Activated CD4-positive, CD25-positive, alpha-beta regulatory T cell treated with anti-CD3 and anti-CD28 coated beads, Interleukin-2, amount 50 U/mL, for 72 hours (primary cell): ENCODE measurements at places on chromosomes 7 and 10.

DNA sequence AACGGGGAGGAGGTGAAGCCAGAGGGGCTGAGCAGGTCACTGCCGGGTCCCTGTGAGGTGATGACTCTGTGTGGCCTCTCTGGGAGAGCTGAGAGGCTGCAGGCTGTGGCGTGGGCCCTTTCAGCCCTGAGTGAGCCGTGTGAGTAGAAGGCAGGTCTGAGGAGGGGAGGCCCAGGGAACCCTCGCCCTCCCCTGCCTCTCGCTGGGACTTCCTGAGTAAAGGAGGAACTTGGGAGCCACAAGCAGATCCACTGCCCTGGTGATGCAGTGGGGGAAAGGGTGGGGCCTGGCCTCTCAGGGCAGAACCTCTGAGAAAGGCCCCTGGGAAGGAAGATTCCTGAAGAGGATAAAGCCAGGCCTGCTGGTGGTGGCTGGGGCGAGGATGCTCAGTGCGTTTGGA is 22.8 kb downstream of the EEPD1 start:
- no peak for DNase-seq

- DNase-seq, result no peak
Measured at GRCh38 chr7:22480523-22481075, 19.4 kb downstream of the STEAP1B start.

- DNase-seq, result no peak
Measured at GRCh38 chr7:123367031-123367430, 167.3 kb upstream of the SLC13A1 start.

DNA sequence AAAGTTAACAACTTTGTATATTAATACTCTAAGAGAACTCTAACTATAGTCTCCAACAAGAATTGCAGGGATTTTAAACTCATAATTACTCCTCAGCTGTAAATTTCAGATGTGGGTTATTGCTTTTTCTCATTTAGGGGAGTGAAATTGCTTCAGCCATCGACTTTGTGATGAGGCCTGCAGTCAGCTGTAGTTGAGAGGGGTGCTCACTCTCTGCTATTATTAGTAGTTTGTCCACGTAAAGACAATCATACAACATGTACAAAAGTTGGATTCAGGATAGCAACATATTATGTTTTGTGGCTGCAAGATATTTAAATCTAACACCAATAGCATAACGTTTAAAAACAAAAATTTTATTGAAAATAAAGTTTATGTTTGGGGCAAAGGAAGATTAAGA is 28.7 kb downstream of the HDAC9 start:
- DNase-seq, result no peak

DNA sequence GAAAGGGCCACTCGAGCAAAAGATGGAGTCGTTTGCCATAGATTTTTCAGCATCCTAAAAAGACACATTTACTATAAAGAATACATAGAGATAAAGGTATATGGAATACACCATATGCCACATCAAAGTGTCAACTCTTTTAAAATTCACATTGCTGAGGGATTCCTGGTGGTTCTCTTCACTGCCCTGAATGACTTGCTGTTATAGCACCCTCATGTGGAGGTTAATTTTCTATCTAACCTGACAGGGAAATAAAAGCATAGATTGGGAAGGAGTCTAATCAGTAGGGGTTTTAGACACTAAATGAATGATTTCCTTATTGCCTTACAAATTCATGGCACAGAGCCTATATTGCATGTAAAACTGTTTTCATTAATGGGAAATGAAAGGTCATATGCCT is 25.9 kb downstream of the DNAH11 start:
- DNase-seq, result no peak

DNA sequence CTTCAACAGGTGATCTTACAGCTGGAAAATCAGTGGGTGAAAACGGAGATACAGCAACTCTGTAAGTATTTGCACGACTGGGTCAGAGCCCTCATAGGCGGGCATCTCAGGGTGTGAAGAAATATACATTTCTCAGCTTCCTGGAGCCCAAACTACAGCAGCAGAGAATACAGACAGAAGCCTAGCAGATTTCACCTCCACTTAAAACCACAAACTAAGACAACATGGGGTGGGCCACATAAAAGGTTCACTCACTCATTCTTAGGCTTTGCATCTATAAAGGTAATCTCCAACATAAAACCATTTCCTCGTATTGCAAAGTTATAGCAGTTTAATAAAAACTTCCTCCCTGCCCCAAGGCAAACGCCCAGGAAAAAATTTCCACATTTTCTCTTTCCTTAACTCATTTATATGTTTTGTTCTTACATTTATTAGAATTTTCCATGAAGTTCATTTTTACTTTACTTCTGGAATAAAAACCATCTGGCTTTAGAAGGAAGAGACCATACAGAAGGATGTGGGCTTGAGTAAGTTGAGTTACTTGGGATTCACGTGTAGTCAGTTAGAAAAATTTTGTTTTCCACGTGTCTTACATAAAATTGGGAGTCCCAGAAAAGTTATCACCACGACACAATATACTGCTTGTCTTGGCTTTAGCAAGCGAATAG is 327.1 kb downstream of the FRMD4A start:
- no peak for DNase-seq

GRCh38 chr10:78659598-78659967 is 409.2 kb upstream of the ZMIZ1 start:
- DNase-seq, result no peak

DNA sequence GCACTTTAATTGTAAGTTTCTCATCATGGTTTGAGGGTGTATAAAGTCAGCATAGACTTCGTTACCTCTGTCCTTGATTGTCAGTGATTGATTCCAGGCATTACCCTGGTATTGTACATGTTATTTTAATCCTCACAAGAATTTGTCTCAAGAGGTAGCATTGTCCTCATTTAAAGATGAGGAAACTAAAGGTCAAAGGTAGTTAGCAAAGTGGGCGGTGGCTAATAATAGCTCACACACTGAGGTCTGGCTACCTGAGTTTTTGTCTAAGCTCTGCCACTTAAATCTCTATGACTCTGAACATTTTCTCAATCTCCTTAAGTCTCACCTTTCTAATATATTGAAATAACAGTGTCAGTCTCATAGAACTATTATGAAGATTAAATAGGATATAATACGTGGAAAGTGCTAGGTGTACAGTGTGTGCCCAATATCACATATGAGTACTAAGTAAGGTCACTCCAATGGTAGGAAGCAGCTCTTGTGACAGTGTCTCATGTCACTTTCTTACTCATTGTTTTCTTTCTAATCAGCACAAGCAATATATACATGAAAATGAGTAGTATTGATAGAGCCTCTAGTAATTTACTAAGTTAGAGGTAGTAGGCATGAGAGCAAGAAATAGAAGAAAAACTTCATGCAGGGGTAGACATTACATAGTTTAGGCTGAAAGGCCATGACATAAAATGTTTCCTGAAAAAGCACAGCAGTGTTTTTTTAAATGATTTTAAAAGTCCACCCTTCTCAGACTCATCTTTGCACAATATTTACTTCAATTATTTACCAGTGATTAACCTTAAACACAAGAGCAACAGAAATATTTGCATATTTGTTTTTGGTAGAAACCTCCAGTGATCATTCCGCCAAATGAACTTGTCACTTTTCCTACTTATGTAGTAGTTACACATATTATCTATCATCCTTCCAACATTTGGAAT is 21.0 kb downstream of the AHR start:
- DNase-seq, result no peak

DNA sequence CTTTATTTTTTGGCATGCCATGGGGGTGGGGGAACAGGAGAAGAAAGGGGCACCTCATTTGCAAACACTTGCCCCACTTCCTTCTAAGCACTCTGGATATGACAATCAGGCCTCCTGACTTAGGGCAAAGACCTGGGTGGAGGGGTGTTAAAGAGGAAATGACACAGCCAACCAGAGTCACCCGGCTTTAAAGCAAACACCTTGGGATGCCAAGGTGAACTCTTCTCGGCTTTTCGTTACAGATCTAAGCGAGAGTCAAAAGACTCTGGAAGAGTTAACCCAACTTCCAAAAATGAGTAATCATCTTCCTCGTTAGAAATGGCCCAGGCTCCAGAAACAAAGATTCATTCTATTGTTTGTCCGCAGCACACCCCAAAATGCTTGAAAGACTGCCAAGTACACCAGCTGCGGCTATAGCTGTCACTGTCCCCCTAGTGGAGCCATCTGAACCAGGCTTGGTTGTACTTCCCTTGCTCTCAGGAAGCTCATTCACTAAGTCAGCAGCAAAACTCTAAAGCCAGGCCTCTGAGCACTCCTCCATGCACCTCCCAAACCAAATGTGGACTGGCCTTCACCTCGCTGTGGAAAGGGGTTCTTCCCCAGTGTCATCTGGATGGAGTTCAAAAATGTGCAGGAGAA is 24.8 kb downstream of the FAM53B start:
- DNase-seq, result peak; percentile 60

- DNase-seq, result no peak
Measured at GRCh38 chr10:110803239-110803749, 68.4 kb upstream of the PDCD4 start.

DNA sequence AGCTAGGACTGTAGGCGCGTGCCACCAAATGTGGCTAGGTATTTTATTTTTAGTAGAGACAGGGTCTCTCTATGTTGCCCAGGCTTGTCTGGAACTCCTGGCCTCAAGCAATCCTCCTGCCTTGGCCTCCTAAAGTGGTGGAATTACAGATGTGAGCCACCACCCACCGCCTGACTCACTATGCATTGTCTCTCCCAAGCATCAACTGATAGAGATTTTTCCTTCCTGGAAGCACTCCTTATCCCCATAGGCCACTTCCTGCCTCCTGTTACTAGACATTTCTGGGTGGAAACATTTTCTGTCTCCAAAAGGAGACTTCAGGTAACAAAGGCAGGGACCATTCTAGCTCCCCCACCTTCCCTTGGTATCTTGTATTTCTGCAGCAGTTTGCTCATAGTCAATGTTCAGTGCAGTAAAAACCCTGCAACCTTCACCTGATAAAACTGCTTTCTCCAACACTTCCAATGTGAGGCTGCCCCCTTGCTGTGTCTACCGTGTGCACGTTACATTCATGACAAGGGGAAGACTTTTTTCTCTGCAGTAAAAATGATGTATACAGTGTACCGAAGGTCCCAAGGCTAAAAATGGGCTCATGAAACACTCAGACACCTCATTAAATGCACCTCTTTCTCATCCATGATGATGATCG is 84.9 kb downstream of the NHLRC2 start:
- no peak for DNase-seq

- DNase-seq, result no peak
Measured at GRCh38 chr7:46494028-46494427, 573.0 kb upstream of the IGFBP3 start.

GRCh38 chr7:102433219-102434038 is at the start of gene ORAI2:
Gene ORAI2 (plus strand): TSS chr7:102433575. CDS start chr7:102438957, 5,382 bp downstream.
- DNase-seq, result peak; percentile 84

DNA sequence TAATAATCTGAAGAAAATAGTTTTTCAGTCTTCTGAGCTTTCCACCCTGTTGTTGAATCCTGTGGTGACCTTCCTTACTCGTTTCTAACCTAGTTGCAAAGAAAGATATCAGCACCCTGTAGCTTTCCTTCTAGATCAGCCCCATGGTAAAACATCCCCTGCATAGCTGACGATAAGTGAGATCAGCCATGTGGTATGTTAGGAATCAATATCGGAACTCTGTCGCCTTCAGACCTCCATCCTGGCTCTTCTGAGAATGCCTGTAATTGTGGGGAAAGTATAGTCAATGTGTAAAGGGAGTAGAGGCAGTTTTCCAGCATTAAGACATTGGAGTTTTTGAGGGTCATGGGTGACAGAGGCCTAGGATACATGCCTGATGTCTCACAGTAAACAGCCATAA is 151.8 kb downstream of the LRRC4 start:
- DNase-seq, result no peak

- DNase-seq, result no peak
Measured at GRCh38 chr10:2150288-2150687, 413.0 kb upstream of the ADARB2 start.

DNA sequence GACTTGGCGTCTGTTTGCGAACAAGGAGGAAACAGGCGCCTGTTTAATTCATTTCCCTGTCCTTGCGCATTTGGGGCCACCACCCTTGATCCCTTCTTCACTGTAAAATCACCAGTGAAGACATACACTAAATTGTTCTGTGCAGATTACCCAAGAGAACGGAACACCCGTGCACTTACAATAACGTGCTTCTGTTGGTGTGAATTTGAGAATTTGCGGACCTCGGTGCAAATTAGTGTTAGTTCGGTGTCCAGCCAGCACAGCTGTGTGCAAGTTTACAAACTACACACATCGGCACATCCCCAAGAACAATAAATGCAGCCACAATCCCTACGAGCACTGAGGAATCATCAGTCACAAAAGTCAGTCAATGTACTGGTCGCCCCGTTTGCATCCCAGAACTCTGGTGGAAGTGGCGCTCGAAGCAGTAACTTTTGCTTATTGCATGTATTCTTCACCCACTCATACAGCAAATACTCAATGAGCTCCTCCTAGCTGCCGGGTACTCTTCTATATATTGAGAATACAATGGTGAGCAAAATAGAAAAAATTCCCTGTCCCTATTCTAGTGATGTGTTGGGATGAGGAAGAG is 786 bp upstream of the CNOT4 start:
- DNase-seq, result no peak

GRCh38 chr10:95635319-95635733 is 21.2 kb downstream of the ALDH18A1 start:
- no peak for DNase-seq

- DNase-seq, result no peak
Measured at GRCh38 chr7:16711730-16712129, 41.8 kb upstream of the TSPAN13 start.

DNA sequence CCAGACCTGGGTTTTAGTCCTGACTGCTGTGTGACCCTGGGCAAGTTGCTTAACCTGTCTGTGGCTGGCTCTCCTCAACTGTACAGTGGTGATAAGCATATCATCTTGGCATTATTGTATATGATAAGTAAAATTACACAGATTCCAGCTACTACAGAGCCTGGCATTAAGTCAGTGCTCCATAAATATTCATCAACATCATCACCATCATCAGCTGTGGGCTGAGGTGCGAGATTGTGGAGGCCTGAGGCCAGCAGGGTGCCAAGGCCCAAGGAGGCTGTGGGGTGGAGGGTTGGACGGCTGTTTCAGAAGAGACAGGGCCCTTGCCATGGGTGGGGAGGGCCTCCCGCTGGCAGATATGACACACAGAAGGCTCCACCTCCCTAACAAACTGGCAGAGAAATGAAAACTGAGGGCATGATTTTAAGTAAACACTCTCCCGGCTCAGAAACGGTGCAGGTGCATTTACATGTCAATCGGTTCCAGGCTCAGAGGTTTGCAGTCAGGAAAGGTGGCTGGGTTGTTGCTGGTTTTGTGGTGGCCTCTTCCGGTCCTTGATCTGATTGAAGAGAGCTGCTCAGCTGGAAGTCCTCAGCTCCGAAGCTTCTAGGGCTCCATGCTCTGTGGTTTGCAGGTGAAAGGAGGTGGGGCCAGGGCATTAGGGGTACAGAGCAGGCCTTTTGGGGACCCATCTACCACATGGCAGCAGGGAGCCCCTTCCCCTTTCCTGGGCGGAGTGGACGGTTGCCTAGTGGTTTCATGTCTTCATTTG is 10.2 kb downstream of the CRYGN start:
- DNase-seq, result no peak

DNA sequence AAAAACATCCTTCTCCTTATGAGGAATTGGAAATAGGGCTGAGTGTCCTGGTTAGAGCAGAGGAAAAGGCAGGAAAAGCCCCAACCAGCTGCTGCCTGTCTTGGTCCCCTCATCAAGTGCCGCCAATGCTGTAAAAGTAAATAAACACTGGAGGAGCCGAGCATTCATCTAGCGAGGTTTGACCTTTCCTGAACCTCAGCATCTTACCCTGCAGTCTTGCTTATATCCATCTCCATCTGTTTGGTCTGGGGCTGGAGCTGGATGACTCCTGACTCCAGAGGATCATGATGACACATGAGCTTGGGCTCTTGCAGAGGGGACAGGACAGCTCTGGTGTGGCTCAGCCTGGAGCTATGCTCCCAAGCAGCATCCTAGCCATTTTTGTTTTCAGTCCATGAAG is 501.1 kb downstream of the TNS3 start:
- DNase-seq, result no peak
